ENCODE measurements at places on chromosomes 4 and X.

- DNase-seq: no peak
These were observed 140.1 kb upstream of the TRAM1L1 start for GRCh38 chr4:117225471-117225870.

GRCh38 chr4:120680647-120681228 is 241.8 kb downstream of the PRDM5 start:
- no peak for DNase-seq

DNA sequence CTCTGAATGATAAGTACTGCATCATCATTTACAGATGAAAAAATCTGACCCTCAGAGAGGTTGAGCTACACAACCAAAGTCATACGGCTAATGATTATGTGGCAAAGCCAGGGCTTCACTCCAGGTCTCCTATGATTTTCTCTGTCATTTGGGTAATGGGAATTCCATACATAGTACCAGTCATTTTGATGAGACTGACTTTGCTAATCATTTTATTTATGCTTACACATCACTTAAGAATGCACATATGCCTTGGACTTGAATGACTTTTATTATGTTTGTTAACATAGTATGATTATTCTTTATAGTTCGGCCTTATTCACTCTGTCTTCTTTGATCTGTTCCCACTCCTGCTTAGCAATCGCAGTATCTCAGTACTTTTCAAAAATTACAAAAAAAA is 255.1 kb upstream of the GPRIN3 start:
- DNase-seq: no peak

- peak; percentile 13 for DNase-seq
These were observed 328.0 kb downstream of the PPP3CA start for GRCh38 chr4:101019313-101019712.

DNA sequence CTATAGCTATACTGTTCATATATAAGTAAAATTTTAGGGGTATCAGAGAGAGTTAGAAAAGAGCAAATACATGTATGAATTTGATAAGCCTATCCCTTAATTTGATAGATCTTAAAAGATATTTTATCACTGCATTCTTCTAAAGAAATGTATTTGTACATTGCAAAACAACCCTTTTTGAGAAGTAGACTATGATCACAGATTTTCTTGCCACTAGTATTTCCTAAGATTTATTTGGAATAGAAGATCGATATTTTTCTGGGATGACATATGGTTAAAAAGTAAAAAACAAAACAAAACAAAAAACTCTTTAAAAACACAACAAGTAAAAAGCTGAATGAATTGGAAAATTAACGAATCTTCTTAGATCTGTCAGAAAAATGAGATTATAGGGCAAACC is 27.4 kb downstream of the TET2 start:
- no peak for DNase-seq

DNA sequence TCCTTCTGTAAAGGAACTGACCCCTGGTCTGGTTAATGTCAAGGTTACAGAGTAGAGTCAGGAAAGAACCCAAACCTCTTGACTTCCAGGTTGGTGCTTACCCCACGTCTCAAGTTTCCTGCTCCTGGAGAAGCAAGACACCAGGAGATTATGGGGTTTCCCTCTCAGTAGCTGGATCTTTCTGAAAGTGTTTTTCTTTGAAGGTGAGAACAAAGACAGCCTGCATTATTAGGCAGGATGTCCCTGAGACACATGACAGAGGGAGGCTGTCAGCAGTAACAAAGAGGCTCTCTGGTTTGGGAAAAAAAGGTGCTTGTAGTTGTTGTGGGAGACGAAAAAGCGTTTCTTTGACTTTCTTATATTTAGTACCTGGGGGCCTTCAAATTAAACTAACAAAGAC is 44.7 kb upstream of the IGFBP7 start:
- DNase-seq: no peak

- DNase-seq: no peak
These were observed 8.8 kb upstream of the DGAT2L6 start for GRCh38 chrX:70168238-70169188.

- no peak for DNase-seq
These were observed 237.8 kb downstream of the EVC2 start for GRCh38 chr4:5470318-5471198.

DNA sequence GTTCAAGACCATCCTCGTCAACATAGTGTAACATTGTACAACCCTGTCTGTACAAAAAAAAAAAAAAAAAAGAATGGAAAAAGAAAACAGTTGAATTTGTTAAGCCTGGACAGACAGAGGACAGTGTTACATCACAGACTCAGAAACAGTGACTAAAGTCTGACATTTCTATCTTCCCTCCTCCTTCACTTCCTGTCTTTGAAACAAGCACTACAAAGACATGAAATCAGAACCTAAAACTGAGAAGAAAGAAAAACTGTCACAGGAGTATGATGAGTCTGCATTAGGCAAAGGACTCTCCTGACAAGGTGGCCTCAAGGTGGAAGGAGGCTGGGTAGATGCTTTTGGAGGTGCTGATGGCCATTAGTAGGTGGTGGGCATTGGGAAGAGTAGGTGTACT is 126.7 kb downstream of the RBM47 start:
- no peak for DNase-seq

GRCh38 chr4:103092245-103092644 is 7.4 kb downstream of the BDH2 start:
- no peak for DNase-seq

DNA sequence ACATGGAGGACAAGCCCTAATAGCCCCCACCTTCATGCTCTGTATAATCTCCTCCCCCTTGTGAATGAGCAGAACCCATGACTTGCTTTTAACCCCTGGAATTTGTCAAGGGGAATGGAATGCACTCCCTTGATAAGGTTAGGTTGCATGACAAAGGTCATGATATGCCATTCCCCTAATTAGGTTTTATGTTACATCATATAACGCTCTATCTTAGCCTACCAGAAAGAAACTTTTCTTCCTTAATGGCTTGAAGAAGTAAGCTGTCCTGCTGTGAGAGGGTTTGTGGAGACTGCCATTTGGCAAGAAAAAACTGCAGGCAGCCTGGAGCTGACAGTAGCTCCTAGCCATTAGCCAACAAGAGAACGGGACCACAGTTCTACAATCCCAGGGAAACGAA is 399.8 kb upstream of the MAD2L1 start:
- no peak for DNase-seq

DNA sequence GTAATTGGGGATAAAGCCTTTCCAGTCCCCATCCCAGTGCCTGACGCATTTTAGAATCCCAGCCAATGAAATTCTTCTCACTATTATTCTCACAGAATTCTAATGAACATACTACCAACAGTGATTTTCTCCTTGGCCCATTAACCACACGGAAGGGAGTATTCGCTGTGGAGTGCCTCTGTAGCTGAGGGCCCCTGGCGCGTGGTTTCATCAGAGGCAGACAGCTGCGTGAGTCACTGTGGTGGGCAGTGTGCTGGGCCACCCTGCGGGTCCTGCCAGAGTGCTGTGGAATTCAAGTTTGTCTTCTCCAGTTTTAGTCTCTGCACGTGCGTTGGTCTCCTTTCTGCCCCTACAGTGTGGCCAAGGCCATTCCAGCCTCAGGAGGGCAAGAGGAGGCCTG is 335.4 kb upstream of the FAT1 start:
- DNase-seq: no peak

GRCh38 chr4:86939729-86940575 is 5.1 kb downstream of the AFF1 start:
- peak; percentile 37 for DNase-seq

GRCh38 chrX:141176586-141177451 is at the start of gene LDOC1:
TSS of gene LDOC1 (minus strand) at chrX:141177129. CDS start at chrX:141177021, 108 bp downstream.
- peak; percentile 68 for DNase-seq

DNA sequence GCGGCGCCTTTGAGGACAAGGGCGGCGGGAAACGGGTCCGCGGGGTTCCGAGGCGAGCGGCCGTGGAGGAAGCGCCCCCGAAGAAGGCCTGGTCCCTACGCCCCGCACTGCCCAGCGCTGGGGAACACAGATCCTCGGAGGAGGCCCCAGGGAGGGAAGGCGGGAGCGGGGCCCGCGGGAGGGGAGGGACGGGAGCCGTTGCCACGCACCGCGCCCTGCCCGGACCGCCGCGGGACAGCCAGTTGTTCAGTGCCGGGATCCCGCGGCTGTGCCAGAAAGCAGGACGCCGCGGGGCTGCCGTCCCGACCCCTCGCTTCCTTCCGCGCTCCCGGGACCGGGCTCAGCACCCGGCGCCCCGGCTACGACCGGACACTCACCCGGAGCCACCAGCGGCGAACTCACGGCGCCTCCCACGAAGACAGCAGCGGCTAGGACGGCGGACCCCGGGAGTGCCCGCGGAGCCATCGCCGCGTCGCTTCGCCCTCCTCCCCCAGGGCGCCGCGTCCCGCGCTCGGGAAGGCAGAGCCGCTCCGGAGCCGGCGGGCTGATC is 278 bp downstream of the RELL1 start:
- DNase-seq: peak; percentile 48

DNA sequence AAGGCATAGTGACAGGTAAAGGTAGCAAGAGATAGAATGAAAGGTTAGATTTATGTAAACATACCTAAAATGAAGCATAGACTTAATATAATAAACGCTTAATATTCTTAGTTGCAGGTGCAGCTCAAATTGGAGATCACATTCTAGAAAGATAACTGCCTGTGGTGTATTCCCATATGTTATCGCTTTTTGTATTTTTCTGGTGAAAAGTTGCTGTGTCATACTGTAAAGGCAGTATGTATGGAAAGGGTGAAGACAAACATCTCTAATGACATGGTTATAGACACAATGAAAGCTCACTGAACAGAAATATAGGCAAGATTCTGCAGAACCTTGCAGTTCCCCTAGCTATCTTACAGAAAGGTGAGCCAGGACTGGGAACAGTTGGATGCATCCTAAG is 240.3 kb downstream of the DCLK2 start:
- no peak for DNase-seq

DNA sequence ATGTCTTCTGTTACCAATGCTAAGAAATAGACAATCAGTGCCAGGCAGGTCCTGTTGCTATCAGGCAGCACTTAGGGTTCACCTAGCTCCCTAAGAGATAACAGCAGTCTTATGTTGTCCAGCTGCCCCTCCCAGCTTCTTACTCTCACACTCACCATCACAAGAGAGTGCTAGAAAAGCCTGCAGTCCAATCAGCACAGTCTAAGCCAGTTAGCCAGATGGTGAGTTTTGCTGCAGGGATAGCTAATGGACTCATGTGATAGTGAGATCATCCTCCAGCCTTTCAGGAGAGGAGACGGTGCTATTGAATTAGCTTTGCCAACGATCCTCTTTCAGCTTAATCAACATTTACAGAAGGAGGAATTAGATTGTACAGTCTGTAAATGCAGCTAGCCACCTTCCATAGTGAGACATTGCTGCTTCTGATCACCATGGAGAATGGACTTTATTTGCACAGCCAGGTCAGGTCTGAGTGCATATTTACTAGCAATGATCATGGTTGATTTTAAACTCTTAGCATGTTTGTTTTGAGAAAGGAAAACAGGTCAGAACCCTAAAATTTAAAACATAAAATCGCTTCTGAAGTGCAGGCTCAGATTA is 438.3 kb downstream of the CENPC start:
- DNase-seq: no peak

DNA sequence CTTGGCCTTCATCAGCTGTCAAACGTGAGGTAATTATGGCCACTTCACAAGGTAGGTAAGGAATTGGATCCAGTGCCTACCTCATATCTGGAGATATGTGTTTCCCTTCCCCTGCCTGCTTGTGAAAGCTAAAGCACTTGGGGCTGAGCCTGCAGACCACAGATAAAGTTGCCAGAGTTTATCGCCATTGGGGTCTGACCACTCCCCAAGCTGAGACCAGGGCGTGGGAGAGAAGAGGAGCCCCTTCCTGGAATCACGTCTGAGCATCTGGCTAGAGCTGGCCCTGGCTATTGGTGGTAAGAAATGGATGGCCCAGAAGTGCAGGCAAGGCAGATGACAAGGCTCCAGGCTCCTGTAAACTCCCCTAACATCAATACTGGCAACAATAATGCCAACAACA is 2.7 kb downstream of the ALAS2 start:
- no peak for DNase-seq

DNA sequence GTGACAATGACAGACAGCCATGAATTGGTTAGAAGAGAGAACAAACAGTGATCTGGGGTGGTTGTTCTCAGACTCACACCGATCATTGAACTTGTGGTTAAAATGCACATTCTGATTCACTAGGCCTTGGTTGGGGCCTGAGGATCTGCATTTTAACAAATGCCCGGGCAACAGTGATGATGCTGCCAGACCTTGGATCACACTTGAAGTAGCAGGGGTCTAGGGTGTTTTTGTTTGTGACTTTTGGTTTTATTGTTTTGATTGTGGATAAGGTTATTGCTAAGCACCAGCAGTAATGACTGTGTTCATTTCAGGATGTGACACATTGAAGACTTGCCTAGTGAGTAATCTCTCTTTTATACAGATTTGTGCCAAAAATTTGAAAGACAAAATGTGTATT is 36.5 kb downstream of the TXLNG start:
- no peak for DNase-seq

- no peak for DNase-seq
These were observed 29.8 kb downstream of the YY2 start for GRCh38 chrX:21885568-21885967.

DNA sequence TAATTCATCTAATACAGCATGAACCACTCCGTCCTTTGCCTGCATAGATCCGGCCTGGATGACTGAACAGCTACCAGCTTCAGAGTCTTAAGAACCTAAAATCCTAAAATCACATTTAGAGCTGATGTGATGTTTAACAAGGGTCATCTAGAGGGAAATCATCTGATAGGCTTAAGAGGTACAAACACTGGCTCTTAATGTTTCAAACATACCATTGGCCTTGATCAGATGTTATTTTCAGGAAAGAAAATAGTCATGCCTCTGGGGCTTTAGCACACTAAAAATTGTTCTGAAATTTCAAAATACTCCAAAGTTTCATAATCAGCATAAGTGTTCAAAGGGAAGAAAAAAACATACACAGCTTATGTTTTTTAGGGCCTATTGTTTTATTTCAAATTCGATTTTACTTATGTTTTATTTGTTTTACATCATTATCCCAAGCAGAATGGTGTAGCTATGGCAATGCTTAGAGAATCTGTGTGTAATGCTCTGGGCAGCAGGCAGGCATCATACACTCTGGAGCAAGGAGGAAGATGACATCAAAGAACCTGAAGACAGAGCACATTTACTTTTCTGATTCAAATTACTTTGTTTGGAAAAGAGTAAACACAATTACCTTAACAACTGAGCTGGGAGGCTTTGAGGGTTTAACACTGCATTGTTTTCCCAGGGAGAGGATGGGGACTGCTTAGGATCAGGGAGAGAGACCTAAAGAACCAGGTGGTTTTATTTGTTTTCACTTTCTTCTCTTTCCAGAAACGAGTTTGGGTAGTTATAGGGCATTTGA is 25.3 kb upstream of the LEF1 start:
- no peak for DNase-seq

GRCh38 chrX:15203694-15204093 is 66.2 kb downstream of the ASB9 start:
- DNase-seq: no peak

Measured in stimulated activated CD4-positive, alpha-beta T cell treated with anti-CD3 and anti-CD28 coated beads, Interleukin-4, amount 100 ng/mL, for 24 hours (primary cell).